ENCODE measurements at places on chromosomes 2 and 18.

DNA sequence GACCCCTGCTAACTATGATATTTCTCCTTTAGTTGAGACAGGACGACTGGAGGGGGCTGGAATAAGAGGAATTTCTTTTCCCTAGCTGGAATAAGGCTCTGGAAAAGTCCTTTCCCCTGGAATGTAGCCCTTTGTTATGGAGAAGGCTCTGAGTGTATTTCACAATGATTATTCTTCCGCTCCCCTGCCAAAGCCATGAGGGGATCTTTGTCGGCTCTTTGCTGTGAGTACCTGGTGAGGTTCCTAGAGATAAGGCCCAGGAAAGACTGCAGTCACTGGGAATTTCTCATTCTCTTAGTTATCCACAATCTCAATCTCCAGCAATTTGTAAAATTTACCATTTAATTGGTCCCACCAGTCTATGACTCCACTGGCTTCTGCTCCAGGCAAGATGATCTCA, 340.2 kb upstream of the HNRNPA3 start:
- no peaks in the 10 kb centered on the region for H3K27me3 ChIP-seq
- H3K4me1 ChIP-seq: peaks cover 13% of the 10 kb centered on the region
- no peak overlapping the region for H3K4me3 ChIP-seq
- no peaks in the 10 kb centered on the region for H3K36me3 ChIP-seq
- no peak overlapping the region for H3K27ac ChIP-seq

DNA sequence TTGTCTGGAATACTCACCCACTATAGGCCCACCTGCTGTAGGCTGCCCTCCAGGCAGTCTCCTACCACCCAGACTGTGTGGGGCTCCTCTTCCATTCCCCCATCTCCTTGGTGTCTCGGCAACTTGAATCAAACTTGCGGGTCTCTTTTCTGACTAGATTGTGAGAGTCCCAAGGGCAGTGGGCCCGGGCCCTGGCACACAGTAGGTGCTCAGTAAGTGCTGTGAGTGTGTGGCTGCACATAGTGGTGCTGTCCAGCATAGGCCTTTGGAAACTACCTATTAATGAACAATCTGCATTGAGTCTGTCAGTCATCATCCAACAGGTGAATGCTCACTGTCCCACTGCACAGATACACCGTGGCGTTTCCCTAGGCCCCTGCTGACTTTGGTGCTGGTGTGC, 43.6 kb upstream of the ASB1 start:
- peaks cover 4% of the 10 kb centered on the region for H3K36me3 ChIP-seq
- H3K27ac ChIP-seq: no peak overlapping the region
- H3K27me3 ChIP-seq: no peaks in the 10 kb centered on the region
- H3K4me1 ChIP-seq: peaks cover 21% of the 10 kb centered on the region
- DNase-seq: no peak

DNA sequence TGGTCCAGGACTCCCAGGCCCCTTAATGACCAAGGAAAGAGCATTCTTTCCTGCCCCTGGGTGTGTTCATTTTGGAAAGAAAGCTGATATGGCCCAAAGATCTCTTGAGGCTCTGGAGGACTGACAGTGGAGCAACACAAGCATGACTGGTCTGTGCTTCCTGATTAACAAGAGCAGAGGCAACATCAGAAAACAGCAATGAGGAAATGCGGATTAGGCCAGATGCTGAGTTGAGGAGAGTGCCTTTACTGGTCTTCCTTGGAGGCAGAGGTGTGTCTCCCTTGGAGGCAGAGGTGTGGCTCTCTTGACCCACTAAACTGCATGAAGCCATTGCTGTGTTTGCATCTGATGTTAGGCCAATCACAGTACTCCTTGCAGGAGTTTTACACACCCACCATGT, 19.9 kb downstream of the IL36B start:
- no peak for DNase-seq
- H3K27me3 ChIP-seq: peaks cover 6% of the 10 kb centered on the region
- H3K36me3 ChIP-seq: no peaks in the 10 kb centered on the region
- no peak overlapping the region for H3K4me3 ChIP-seq

DNA sequence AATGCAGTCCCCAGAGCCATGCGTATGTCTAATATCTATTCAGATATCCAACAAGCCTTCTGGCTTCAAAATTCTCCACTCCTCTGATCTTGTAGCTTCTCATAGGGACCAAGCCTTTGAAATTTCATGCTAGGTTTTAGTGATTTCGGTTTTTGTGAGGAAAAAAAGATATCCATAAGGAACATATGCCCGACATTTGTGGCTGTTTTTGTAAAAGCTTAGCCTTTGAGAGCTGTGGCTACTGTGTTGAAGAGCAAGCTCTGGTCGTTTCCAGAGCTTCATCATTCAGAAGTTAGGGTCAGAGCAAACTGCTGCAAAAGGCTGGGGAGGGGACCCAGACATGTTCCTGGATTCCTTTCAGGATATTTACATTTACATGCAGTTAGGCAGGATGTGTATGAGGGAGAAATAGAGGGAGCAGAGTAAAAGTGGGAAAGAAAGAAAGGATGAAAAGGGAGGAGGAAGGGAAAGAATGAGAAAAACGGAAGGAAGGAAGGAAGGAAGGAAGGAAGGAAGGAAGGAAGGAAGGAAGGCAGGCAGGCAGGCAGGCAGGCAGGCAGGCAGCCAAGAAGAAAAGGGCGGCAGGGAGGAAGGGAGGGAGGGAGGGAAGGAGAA, 70.2 kb downstream of the NCKAP5 start:
- no peak for DNase-seq
- H3K4me3 ChIP-seq: no peak overlapping the region
- H3K36me3 ChIP-seq: no peaks in the 10 kb centered on the region
- H3K4me1 ChIP-seq: no peaks in the 10 kb centered on the region
- no peak overlapping the region for H3K27ac ChIP-seq
- H3K27me3 ChIP-seq: peaks cover 7% of the 10 kb centered on the region

DNA sequence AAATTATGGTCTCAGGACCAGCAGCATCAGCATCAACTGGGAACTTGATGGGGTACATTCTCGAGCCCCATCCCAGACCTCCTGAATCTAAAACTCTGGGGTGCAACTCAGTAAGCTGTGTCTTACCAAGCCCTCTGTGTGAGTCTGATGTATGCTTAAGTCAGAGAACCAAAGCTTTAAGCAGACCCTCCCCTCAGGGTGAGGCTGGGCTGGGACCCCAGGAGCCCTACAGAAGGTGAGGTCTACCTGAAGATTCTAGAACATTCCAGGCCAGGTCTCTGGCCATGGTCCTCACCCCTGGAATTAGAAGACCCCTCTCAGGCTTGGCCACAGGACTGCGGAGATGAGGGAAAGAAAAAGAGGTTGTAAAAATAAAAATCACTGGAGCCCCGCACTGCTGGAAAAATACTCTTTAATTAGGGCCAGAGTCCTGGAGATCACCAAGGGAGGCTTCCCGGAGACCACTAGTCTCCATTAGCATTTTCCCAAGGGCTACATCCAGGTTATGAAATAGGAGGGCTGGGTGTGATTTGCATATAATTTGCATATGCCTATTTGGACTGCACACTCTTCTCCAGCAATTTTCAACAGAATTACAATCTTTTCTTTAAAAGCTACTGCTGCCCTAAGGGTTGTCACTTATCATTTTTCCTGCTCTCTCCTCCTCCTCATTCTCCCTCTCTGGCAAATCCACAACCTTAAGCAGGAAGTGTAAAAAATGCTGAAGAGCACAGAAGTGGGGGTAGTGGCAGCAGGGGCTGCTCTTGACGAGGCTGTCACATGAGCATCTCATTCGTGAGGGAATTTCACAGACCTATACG, 100.2 kb downstream of the ZBTB7C start:
- H3K27me3 ChIP-seq: peaks cover 8% of the 10 kb centered on the region
- no peaks in the 10 kb centered on the region for H3K4me1 ChIP-seq
- no peak for DNase-seq
- H3K4me3 ChIP-seq: no peak overlapping the region
- H3K36me3 ChIP-seq: no peaks in the 10 kb centered on the region

Data from naive thymus-derived CD8-positive, alpha-beta T cell (primary cell).